ENCODE measurements at places on chromosomes 12 and 14.

GRCh38 chr12:19223695-19224094 is 94.2 kb downstream of the PLEKHA5 start:
- H3K27ac ChIP-seq, result no peak overlapping the region
- DNase-seq, result no peak
- no peaks in the 10 kb centered on the region for H3K36me3 ChIP-seq
- H3K4me1 ChIP-seq, result peaks cover 4% of the 10 kb centered on the region

GRCh38 chr14:24179961-24180796 is 8.3 kb downstream of the REC8 start:
- H3K4me3 ChIP-seq, result no peak overlapping the region
- DNase-seq, result no peak
- H3K27me3 ChIP-seq, result no peaks in the 10 kb centered on the region
- peaks cover 92% of the 10 kb centered on the region for H3K36me3 ChIP-seq

- peak overlapping the region; percentile 95 for H3K4me3 ChIP-seq
- peak; percentile 88 for DNase-seq
- H3K4me1 ChIP-seq, result peaks cover 42% of the 10 kb centered on the region
- H3K36me3 ChIP-seq, result peaks cover 54% of the 10 kb centered on the region
- H3K27me3 ChIP-seq, result no peaks in the 10 kb centered on the region
Measured at GRCh38 chr12:4272424-4273272, 914 bp upstream of the CCND2 start.

- DNase-seq, result no peak
- H3K4me1 ChIP-seq, result peaks cover 2% of the 10 kb centered on the region
- H3K27ac ChIP-seq, result no peak overlapping the region
- no peaks in the 10 kb centered on the region for H3K27me3 ChIP-seq
Measured at GRCh38 chr14:105469456-105470349, 4.9 kb upstream of the CRIP2 start.

DNA sequence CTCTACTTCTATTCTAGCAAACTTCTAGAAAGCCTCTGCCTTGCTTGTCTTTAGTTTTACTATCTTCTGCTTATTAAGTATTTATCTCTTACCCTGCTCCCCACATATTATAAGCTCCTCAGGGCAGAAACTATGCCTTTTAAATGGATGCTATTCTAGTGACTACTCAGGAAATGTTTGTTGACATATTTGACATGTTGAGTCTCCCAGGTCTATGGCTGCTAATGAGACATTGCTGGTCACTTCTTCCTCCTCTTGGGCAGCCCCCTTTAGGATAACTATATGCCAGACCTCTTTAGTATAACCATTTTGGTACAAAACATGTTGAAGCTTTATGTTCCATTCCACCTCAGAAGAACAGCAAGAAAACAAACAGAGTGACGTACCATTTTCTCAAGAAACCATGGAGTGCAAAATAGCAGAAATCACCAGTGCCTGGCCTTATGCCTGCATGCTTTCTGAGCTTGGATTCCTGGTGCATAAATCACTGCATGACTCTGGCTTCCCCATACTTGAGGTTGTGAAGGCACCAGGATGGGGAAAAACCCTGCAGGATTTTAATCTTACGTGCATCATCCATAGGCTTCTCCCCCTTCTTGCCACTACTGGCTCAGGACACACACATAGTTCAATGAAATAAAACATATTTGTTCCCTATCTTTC is 202.6 kb downstream of the TMX1 start:
- no peak overlapping the region for H3K4me3 ChIP-seq
- no peaks in the 10 kb centered on the region for H3K4me1 ChIP-seq
- no peak overlapping the region for H3K27ac ChIP-seq
- H3K27me3 ChIP-seq, result peaks cover 37% of the 10 kb centered on the region

DNA sequence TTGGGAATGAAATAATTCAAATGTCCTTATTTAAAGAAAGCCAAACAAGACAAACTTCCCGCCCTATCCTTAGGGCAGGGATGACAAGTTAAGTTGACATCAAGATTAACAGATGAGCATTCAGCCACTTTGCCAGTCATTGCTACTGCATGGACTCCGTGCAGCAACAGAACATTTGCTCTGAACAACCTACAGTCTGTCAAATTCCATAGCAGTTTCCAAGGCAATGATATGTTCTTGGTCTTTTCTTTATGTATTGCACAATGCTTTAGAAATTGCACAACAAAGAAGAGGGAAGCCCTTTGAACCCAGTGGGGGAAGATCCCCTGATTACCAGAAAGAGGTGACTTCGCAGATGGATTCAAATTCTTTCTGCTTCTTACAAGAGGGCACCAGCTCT is 269.8 kb downstream of the BCAT1 start:
- no peak overlapping the region for H3K4me3 ChIP-seq
- H3K27me3 ChIP-seq, result no peaks in the 10 kb centered on the region
- no peak overlapping the region for H3K27ac ChIP-seq
- H3K4me1 ChIP-seq, result no peaks in the 10 kb centered on the region
- DNase-seq, result no peak

- H3K27me3 ChIP-seq, result peaks cover 11% of the 10 kb centered on the region
- H3K36me3 ChIP-seq, result no peaks in the 10 kb centered on the region
- H3K4me1 ChIP-seq, result no peaks in the 10 kb centered on the region
Measured at GRCh38 chr14:71996610-71997009, 64.4 kb downstream of the RGS6 start.

DNA sequence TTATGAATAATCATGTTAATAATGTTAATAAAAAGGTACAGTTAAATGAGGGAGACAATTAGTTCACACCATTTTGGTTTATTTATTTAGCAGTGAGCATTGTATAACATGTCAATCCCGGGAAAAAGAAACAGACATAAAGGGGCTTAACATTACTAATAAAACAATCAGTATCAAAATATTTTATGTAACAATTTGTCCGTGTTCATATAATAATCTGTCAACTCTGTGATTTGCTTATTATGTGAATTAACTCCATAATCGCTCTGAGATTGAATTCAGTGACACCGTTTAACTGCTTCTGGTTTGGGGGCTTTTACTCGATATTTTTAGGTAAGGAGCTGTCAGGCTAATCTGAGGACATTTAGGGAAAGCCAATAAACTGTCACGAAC is 95.8 kb upstream of the HMGA2 start:
- no peak overlapping the region for H3K4me3 ChIP-seq
- H3K27ac ChIP-seq, result no peak overlapping the region
- no peaks in the 10 kb centered on the region for H3K36me3 ChIP-seq
- no peak for DNase-seq
- peaks cover 70% of the 10 kb centered on the region for H3K27me3 ChIP-seq

DNA sequence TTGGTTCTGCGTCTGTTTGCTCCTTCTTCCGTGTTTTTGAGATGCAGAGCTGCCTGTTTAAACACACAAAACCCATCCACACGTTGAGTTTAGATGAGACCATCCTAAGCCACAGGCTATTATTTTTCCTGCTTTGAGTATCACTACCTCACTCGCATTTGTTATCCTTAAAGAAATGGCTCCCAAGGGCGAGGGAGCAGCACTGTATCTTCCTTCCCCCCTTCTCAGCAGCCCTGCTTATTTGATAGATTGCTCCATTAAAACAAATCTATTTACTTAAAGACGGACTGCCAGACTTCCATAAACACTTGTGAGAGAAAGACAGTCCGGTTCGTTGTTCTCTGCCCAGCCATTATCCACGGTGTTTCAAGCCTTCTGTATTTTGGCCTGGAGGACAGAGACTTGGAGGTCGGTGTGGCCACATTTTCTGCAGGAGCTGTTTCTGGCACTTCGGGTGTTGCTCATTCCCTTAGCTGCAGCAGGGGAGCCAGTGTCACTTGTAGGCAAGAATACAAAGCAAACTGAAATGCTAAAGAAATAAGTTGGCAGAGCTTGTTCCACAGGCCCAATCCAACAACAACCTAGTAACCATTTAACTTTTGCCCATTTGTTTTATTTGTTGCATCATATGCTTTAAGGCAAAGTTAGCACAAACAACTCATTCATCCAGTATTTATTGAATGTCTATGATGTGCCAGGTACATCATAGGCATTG is 275.4 kb downstream of the TTC6 start:
- no peak overlapping the region for H3K4me3 ChIP-seq
- no peaks in the 10 kb centered on the region for H3K36me3 ChIP-seq
- DNase-seq, result no peak
- no peak overlapping the region for H3K27ac ChIP-seq
- peaks cover 6% of the 10 kb centered on the region for H3K4me1 ChIP-seq
- peaks cover 6% of the 10 kb centered on the region for H3K27me3 ChIP-seq

DNA sequence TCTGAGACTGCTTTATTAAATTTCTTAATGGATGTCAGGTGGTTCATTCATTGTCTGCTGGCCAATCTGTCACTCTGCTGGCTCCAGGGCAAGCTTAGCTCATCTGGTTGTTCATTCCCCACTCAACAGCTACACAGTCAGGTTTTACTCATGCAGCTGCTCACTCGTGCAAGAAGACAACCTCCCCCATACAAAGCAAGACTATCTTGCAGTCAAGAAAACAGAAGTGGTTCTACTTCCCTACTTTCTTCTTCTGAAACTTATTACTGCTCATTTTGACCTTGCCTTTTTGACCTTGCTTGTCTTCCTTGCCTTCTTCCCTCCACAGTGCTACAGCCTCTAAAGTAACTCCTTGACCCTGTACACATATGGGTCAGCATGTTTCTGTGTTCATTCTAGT is 277.9 kb downstream of the SSPN start:
- DNase-seq, result no peak
- no peaks in the 10 kb centered on the region for H3K27me3 ChIP-seq
- H3K36me3 ChIP-seq, result peaks cover 72% of the 10 kb centered on the region
- no peak overlapping the region for H3K4me3 ChIP-seq

DNA sequence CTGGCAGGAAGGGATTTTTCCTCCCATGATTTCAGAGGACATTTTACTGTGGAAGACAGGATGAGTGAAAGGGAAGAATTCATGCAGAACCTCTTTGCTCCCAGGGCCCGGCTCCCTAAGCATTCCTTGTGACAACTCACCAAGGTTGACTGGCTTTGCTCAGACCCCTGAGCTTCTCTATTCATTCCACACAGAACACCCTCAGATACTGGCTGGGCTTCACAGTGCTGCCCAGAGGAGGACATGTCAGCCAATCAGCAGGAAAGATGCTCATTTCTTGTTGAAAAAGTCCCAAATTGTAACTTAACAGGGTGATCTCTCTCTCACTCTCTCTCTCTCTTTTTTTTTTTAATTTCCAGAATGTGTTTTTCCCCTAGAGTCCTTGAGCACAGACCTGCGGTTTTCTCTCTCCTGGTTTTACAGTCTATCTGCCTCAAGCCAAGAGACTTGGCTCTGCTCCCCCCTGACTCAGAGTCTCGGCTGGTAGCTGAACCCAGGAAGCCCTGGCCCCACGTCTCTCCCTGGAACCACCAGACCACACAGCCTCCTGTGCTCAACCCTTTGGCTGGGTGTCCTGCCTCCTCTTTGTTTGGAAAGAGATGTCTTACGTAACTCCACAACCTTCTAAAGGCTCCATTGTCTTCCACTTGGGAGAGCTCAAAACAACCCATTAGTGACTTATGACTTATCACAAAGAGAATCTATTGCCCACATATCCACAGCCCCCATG is 43.9 kb downstream of the SSPN start:
- H3K27me3 ChIP-seq, result peaks cover 31% of the 10 kb centered on the region
- H3K27ac ChIP-seq, result no peak overlapping the region
- DNase-seq, result no peak
- H3K4me1 ChIP-seq, result no peaks in the 10 kb centered on the region
- H3K36me3 ChIP-seq, result no peaks in the 10 kb centered on the region
- no peak overlapping the region for H3K4me3 ChIP-seq

GRCh38 chr12:118590406-118591150 is 214.2 kb downstream of the SUDS3 start:
- no peaks in the 10 kb centered on the region for H3K27me3 ChIP-seq
- H3K4me1 ChIP-seq, result no peaks in the 10 kb centered on the region
- H3K36me3 ChIP-seq, result no peaks in the 10 kb centered on the region
- DNase-seq, result no peak
- no peak overlapping the region for H3K27ac ChIP-seq

DNA sequence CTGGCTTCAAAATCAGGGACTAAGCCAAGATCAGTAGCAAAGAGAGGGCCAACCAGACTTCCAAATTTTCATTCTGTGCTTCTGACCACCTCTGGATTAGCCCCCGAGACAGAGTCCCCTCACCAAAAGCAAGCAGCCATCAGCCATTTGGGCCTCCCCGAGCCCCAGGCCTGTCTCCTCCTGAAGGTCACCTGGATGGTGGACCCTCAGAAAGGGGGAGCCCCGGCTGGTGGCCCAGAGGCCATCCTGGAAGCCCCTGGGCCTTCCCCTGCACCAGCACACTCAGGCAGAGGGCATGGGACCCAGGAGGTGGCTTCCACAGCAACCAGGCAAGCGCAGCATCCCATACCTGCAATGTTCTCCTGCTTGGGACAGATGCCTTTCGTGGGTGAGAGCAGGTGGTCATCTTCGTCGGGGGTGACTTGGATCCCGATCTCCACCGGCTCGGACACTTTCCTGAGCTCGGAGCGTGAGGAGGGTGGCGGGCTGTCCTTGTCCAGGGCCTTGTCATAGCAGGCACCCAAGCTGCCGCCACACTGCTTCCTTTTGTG is 14.8 kb downstream of the BCL11B start:
- peaks cover 92% of the 10 kb centered on the region for H3K36me3 ChIP-seq
- H3K4me3 ChIP-seq, result peak overlapping the region; percentile 99
- peak; percentile 54 for DNase-seq
- H3K27ac ChIP-seq, result peak overlapping the region; percentile 100

DNA sequence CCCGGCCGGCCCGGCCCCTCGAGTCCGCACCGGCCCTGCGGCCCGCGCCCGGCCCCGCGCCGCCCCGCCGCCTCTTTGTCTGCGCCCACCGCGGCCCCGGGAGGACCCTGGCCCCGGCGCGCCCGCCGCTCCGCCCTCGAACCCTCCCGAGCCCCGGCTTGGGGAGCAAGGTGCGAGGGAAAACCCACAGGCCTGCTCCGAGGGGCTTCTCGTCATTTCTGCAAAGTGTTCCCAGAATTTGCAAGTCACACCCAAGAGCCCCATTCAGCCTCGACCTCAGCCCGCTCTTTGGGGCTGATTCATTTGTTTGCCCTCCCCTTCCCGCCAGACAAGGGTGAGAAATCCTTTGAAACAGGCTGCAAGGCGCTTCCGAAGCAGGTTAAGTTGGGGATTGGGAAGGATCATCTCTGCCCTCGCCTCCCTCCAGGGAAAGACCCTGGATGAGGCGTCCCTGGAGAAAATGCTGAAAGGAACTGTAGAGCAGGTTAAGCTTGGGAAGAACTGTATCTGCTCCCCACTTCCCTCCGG is 325 bp upstream of the CLIP1 start:
- H3K4me1 ChIP-seq, result peaks cover 41% of the 10 kb centered on the region
- H3K27me3 ChIP-seq, result no peaks in the 10 kb centered on the region

DNA sequence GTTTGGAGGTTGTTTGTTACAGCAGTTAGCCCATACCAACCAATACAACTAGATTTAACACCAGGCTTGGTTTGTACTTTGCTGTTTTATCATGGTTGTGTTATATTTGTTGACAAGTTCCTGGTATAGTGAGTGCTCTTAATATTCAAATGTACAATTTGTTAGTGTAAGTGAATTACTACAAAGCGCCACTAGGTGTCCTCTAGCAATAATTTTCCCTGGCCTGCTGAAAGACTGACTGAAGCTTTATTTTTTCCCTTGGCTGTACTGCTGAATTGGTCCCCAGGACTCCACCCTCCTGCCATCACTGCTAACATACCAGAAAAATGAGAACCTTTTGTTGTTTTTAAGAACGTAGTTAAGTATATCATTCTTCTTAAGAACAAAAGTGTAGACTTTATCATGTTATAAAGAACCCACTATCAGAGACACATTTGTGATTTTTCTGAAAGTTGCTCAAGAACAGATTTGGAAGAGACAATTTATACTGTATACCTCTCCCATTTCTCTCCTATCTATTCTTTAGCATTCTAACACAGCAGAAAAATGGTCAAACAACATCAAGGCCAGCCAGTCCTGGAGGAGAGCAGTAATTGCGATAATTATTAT is 75.3 kb upstream of the FAR2 start:
- DNase-seq, result no peak
- H3K27me3 ChIP-seq, result peaks cover 32% of the 10 kb centered on the region
- no peaks in the 10 kb centered on the region for H3K4me1 ChIP-seq
- no peak overlapping the region for H3K27ac ChIP-seq
